ENCODE measurements at places on chromosomes 2 and 18.

GRCh38 chr2:42256505-42256904, 87.4 kb downstream of the EML4 start:
- DNase-seq, result no peak

DNA sequence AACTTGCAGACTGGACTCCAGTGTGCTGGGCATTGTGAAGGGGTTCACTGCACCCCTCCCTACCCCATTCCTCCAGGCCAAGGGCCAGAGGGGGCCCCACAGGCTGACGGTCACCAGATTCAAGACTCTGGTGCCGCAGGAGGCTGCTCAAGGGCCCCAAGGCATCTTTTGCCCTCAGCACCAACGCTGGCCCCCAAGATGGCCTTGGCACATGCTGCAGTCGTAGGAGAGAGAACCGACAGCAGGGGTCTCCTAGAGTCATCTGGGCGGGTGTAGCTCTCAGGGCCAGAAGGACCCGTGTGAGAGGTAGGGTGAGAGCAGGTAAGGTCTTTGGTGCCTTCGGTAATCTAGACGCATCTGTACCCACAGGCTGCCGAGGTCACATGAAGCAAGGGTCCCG, 18.7 kb upstream of the ODC1 start:
- no peak for DNase-seq

GRCh38 chr2:174561283-174561971, 36.2 kb downstream of the WIPF1 start:
- DNase-seq, result no peak

GRCh38 chr2:40741532-40741931, 289.6 kb upstream of the SLC8A1 start:
- DNase-seq, result no peak

DNA sequence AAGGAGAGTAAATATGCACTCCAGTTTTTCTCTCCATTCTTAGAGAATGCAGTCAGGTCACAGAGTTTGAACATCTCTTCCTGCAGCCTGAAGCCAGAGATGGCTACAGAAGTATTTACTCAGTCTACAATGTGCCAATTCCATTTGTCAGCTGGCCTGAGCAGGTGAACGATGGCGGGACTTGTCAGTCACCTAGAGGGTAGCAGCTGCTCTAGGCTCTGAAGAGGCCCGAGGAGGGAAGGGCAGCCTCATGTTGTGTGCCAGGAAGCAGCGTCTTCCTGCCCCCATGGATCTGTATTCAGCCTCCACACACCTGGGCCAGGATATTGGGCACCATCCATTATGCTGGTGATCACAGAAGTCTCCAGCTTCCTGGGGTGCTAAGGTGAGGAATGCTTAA, 316.7 kb upstream of the CHAC2 start:
- DNase-seq, result no peak

GRCh38 chr2:108115868-108116267, 123.9 kb upstream of the SULT1C3 start:
- DNase-seq, result no peak

DNA sequence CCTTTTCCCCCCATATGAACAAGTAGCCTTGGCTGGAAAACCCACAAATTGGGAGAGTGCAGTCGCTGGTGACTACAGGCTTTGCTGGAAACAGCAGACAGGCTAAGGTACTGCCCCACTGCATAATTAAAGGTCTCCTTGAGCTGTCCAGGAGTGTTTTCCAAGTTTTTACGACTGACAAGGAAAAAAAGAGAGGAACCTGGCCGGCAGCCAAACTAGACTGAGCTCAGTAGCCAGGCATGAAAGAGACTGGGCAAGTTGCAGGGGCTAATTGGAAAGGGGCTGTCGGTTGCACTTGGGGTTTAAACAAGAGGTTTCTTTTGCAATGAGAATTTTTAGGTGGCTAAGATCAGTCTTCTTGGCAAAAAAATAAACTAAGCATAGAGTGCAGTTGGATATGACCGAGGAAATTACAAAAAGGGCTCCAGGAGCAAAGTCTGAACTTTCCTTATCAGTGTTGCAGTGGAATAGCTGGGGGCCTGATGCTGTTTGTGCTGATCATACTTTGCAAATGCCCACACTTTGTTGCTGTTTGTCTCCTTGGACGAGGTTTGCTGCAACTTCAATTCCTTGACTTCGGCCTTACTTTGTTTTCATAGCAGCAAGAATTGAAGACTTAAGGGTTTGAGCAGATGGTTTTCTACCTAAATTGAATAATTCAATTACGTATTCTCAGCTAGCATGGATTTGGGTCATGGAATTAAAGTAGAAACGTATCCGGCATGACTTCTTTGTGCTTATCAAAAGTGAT, 2.1 kb downstream of the GULP1 start:
- no peak for DNase-seq

GRCh38 chr2:24711865-24712264, 81.3 kb downstream of the PTRHD1 start:
- no peak for DNase-seq

DNA sequence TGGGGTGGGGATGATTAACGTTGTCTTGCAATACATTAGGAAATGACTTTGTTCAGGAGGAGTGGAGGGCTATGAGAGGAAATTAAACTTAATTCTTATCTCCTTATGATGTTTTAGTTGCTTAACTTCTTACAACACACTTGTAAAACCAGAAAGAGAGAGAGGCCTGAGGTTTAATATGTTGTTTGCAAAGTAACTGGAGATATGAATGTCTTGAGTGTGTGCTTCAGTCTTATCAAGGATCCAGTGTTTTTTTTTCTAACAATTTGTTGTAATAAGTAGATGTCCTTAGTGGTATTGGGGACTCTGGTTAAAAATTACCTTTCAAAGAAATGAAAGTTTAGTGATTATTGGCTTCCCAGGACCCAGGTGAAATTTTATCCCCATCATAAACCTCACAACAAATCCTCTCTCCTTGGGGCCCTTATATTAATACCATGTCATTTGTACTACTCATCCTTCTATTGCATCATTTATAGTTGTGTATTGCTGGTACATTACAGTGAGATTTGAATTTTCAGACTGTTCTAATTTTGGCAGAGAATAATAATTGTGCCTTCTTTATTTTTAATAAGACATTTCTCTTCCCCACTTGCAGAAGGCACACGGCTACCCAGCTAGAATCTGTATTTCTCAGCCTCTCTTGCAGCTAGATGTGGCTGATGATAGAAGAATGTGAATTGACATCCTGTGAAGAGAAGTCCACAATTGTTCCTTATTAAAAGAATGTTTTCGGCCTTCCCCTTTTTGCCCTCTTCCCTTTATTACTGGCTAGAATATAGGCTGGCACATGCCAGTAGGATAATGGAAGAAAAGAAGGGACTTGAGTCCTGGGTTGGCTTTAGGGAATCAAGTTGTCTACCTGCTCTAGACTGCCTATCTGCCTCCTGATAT, 91.9 kb upstream of the CXCR4 start:
- DNase-seq, result no peak

DNA sequence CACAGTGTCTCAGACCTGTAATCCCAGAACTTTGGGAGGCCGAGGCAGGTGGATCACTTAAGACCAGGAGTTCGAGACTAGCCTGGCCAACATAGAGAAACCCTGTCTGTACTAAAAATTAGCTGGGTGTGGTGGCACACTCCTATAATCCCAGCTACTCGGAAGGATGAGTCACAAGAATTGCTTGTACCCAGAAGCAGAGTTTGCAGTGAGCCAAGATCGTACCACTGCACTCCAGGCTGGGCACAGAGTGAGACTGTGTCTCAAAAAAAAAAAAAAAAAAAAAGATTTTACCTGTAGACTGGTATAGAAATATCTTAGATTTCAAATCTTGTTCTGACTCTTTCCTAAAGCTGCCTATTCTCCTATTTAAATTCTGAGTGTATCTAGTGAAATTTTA, 7.2 kb upstream of the KLHL29 start:
- DNase-seq, result no peak

DNA sequence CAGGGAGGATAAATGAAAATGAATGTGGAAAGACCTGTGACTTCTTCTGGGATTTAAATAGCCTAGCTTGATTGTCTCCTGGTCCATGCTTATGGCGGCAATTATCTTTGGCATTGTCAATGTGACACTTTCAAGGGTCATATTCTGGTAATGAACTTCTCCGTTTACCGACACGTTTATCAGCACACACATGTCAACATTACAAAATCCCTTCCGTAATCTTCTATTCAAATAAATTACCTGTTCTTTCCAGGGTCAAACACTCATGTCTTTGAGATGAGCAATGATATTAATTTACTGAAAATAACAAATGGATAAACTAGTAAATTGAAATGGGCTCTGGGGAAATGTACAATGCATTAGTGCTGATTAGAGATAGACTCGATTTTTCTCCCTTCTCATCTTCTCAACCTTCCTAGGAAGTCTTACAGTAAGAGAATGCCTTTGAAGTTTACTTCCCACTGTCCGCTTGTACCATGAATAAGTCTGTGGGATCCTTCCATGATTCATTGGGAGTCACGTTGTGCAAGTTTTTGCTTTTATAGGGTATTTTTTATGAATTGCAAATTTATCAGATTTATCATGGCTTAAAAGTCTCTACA, 646.3 kb upstream of the LRATD1 start:
- no peak for DNase-seq

DNA sequence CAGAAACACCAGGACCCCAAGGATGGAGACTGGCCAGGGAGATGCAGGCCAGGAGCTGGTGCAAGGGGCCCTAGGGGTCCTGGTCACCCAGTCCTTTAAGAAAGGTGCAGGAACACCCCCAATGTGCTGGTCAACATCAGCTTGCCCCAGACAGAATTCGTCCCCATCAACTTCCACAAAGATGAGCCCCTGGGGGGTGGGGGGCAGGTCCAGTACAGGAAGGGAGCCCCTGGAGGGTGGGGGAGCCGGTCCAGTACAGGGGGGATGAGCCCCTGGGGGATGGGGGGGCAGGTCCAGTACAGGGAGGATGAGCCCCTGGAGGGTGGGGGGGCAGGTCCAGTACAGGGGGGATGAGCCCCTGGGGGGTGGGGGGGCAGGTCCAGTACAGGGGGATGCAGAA, 160.7 kb upstream of the SALL3 start:
- no peak for DNase-seq

GRCh38 chr2:200733713-200734198, 78.0 kb upstream of the BZW1 start:
- no peak for DNase-seq

GRCh38 chr2:12883906-12884305, 167.2 kb downstream of the TRIB2 start:
- DNase-seq, result no peak

DNA sequence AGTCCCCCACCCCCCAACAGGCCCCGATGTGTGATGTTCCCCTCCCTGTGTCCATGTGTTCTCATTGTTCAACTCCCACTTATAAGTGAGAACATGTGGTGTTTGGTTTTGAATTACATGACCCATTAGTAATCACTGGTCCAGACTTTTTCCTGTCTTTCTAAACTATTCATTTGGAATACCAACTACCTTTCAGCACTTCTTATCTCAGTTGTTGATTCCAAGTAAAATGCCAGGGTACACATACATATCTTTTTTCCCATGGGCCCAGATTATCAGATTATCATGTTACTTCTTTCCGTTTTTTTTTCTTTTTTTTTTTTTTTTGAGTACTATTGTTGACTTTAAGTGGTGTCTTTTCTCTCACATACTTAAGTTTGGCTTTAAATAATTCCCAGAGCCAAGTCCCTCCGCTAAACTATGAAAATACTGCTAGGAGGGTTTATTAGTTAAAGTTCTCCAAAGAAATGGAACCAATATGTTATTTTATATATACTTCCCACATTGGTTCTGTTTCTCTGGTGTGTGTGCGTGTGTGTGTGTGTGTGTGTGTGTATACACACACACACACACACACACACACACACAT, 389.3 kb downstream of the IRS1 start:
- DNase-seq, result no peak

DNA sequence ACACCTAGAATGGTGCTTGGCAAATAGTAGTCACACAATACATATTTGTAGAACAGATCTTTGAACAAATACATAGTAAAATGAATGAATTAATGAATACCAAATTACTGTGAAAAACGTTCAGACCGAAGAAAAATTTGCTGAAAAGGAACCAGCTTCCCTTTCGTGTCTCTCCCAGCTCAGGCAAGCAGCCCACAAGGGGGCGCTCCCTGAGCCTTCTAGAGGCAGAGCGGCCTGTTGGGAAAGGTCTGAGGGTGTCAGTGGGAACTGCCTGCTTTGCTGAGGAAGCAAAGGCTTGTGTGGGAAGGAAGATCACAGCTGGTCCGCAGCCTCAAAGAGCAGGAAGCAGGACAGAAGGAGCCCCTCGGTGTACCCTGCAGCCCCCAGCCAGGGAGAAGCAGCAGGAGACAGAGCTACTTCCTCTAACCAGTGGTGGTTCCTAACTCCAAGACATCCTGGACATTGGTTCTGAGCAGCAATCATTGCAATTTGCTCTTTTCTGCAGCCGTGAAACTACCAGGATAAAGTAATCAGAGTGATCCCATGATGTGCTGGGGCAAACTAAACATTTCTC, 231.1 kb downstream of the ANKRD30B start:
- peak; percentile 76 for DNase-seq
